ENCODE measurements at places on chromosomes 12 and 14.

DNA sequence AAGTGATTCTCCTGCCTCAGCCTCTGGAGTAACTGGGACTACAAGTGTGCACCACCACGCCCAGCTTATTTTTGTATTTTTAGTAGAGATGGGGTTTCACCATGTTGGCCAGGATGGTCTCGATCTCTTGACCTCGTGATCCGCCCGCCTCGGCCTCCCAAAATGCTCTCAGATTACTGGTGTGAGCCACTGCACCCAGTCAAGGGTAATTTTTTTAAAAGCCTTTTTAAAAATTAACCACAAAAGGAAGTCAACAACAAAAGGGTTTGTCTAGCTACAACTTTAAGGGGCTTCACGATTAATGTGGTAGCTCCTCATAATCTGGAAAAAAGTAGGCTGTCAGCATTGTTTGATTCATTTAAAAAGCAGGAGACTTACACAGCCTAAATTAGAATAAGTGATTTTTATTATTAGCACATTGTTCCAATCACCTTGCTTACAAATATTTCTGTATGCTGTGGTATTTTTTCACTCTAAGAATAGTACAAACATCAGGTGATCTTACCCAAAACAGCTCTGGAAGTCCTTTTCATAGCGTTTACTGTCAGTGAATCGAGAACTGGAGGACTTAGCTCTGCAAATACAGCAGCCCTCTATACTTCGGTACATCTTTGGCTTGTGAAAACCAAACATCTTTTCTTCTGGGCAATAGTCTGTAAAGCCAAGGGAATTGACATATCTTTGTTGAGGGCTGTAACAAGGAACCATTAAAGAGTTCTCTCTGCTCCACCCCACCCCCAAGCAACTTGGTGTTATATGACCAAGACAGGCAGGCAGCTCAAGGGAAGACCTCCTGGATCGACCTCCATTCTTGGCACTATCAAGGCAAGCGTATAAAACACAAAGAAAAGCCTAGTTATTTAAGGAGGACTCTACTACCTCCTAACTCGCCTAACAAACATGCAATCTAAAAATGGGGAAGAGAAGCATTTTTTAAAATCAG is 28.1 kb downstream of the SINHCAF start:
- no peak for DNase-seq

- no peak for DNase-seq
These were observed 7.6 kb downstream of the PNP start for GRCh38 chr14:20476776-20477175.

GRCh38 chr12:105102673-105103072 is 4.9 kb upstream of the WASHC4 start:
- DNase-seq = no peak

- no peak for DNase-seq
These were observed 3.6 kb upstream of the CDK17 start for GRCh38 chr12:96403870-96404269.

DNA sequence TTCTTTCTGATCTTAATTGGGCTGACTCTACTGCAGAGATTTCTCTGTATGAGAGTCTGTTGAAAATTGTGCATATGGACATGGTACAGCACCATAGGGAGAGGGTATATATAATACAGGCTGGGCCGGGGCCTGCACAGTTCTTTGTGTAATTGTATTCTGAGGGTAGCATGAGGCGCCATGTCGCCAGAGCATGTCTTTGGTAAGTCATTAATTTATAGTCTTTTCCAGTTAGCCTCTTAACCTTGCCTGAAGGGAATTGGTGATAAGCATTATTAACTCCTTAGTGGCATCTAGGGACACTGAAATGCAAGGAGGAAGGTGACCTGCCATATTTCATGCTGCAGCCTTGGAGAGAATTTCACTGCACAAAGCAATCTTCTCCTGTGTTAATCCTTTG is 569.9 kb downstream of the TMTC2 start:
- no peak for DNase-seq
